ENCODE measurements at places on chromosomes 2 and 18. TPM values are rescaled to one million over a fixed set of nuclear protein-coding genes. Genes with fewer than 3 reads are reported as not detected.

Gene ALPP
- total RNA-seq, result 14.1 TPM

Gene TUBA3E
- not detected for total RNA-seq

Gene ANKAR
- total RNA-seq, result 6.9 TPM

DNA sequence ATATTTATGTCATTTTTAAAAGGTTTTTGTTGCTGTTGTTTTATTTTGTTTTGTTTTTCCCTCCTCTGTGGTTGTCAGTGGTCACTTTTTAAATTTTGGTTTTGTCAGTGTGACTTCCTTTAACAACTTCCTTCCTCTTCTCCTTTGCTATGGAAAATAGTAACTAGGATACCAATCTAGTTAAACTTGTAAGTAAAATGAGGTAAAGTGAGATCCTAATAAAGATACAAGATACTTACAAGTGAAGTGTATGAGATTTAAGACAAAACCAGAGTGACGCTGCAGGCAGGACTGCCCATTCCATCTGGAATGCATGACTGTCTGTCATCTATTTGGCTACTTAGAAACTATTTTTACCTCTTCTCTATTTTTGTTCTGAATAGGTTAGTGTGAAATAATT, 30.6 kb upstream of the CREB1 start:
- DNase-seq, result no peak

- no peak for DNase-seq
These were observed 4.9 kb downstream of the QPCT start for GRCh38 chr2:37349231-37349860.

DNA sequence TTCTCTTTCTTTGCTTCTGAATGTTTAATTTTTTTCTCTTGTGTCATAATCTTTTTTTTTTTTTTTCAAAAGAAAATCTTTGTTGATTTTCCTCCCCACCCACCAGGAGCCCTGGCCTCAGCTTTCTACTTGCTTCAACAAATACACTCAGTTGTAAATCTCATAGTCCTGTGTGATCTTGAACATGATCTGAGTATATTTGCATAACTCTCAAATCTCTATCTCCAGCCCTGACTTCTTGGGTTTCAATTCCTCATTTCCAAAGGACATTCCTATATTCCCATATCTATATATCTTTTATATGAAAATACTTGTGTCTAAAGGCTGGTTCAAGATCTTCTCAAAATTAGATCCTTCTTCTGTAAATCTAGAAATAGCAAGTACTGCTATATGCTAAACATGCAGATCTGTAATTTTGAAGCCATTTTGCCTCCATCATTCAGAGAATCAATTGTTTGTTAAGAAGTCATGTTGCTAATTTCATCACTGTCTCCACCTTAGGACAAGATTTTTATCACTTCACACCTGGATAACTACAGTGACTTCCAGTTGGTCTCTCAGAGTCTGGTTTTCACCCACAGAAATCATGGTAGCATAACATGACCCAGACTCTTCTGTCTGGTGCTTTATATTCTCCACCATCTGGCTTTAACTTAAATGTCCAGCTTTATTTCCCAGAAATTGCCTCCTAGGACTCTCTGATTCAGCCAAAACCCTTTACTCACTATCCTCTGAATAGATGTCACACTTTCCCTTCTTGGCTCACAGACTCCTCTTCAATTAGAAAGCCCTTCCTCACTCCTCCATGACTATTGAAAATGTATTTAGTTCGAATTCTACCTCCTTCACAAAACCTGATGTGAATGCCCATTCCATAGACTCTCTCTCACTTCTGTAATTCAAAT, 98.1 kb downstream of the ZEB2 start:
- no peak for DNase-seq

All from left lung (tissue), 14 donors.